ENCODE measurements at places on chromosomes 11 and 22.

DNA sequence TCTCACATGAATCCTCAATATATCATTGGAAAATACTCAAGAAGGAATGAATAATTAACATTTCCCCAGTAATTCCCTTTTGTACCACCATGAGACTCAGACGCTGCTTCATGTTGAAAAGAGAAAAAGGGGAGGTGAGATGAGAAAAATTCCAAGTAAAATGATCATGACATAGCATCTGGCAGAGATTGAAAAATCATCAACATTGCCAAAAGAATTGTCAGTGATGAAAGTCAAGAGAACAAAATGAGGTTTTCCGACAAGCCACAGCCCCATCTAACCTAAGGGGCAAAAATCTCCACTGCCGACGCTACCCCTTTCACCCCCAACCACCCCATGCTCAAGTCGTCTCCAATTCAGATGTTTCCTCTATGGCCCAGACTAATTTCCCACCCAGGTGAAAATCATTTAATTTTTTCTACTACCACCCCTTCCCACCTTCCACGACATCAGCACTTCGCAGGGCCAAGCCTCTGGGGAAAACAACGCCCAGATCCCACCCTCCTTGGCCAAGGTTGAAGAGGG is 1.2 kb downstream of the RAB6A start:
- no peak for DNase-seq
- peak overlapping the region; percentile 93 for H3K4me3 ChIP-seq
- H3K27me3 ChIP-seq: no peaks in the 10 kb centered on the region
- H3K4me1 ChIP-seq: peaks cover 44% of the 10 kb centered on the region
- H3K36me3 ChIP-seq: no peaks in the 10 kb centered on the region
- H3K27ac ChIP-seq: peak overlapping the region; percentile 89

DNA sequence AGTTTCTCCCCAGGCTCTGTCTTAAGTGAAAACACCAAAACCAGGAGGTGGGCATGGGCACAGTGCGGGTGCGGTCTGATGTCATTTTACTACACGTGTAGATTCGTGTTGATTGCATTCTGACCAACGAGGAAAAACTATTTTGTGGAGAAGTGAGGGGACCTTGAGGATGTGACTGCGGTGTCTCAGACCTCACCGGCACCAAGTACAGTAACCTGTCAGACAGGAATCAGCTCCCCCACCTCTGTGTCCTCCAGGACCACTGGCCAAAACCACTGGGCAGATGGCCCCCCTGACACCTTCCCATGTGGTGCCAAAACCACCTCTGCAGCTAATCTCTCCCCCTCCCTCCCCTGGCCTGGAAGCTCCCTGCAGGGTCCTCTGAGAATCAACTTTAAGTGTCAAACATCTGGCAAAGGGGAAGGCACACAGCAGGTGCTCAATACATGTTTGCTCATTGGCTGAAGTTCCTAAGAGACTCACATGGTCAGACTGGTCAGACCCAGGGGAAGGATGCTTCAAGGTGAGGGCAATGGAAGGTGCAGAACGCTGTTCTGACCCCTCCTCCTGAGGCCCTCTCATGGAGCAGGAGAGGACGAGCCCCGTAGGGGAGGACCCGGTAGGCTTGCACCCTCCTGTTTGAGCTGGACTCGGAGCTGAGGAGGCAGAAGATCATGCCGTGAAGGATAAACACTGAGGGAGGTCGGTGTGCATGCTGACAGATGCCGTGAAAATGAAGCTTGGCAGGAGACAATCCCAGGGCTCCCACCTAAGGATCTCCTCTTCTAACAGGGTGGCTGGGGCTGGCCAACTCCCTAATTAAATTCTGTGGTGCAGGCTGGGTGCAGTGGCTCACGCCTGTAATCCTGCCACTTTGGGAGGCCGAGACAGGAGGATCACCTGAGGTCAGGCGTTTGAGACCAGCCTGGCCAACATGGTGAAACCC is 129.9 kb downstream of the MPPED1 start:
- H3K36me3 ChIP-seq: no peaks in the 10 kb centered on the region
- H3K27ac ChIP-seq: no peak overlapping the region

- H3K27me3 ChIP-seq: no peaks in the 10 kb centered on the region
- no peak for DNase-seq
- no peaks in the 10 kb centered on the region for H3K36me3 ChIP-seq
- peaks cover 21% of the 10 kb centered on the region for H3K4me1 ChIP-seq
- H3K4me3 ChIP-seq: no peak overlapping the region
- no peak overlapping the region for H3K27ac ChIP-seq
Observed at GRCh38 chr11:96160732-96161306, 182.2 kb downstream of the MAML2 start.

DNA sequence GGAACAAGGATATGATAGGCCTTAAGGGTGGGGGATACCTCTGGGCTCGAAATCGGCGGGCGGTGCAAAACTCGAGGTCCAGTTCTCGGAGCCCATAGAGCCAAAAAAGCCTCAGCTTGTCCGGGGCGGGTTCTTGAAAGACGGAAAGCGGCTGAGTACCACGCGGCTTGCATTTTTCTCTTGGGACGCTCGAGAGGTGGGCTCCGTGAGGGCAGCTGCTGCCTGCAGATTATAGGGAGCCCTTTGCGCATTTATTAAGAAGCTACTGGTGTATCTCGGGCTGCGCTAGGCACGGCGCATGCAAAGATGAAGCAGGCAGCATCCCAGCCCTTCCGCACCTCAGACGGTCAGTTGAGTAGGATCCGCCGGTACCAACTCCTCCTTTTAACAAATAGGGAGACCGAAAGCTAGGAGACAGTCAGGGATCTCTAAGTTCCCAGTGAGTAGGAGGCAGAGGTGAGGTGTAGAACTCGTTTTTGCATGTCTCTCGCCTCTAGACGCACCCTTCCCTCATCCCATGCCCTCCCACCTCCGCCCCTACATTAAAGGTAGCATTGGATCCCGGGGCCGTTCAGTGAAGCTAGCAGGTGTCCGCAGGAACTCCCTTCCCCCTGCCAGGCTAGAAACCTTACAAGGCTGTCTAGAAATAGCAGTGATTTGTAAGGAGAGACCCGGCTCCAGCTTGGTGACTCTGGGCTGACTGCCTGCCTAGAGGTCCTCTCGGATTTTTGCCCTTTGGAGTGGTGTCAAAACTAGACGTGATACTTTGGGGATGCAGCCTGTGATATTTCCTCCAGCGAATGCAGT is 768 bp downstream of the LDHA start:
- peak overlapping the region; percentile 92 for H3K4me3 ChIP-seq
- peak overlapping the region; percentile 90 for H3K27ac ChIP-seq
- peaks cover 30% of the 10 kb centered on the region for H3K36me3 ChIP-seq

- H3K27me3 ChIP-seq: no peaks in the 10 kb centered on the region
- H3K27ac ChIP-seq: peak overlapping the region; percentile 67
- H3K4me1 ChIP-seq: peaks cover 5% of the 10 kb centered on the region
- DNase-seq: no peak
- peaks cover 60% of the 10 kb centered on the region for H3K36me3 ChIP-seq
Observed at GRCh38 chr11:73236205-73236765, 18.2 kb downstream of the P2RY2 start.

GRCh38 chr11:26715133-26715532 is 6.7 kb downstream of the SLC5A12 start:
- no peaks in the 10 kb centered on the region for H3K4me1 ChIP-seq
- no peaks in the 10 kb centered on the region for H3K36me3 ChIP-seq
- no peaks in the 10 kb centered on the region for H3K27me3 ChIP-seq

DNA sequence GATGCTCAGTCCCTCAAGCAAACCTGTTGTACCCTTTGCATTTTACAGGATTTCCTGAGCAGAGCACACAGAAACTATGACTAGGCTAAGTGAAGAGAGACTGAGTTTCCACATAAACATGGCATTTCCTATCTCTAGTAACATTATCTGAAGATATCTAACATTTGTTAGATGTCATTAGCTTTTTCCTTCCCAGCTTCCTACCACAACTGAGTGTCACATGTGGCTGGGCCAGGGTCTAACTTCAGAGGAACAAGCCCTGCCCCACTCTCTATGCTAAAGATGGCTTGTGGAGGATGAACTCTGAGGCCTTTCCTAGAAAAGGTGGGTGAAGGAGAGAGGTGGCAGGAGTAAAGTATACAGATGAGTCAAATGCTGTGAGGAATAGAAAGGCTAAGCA is 16.5 kb downstream of the C22orf42 start:
- H3K36me3 ChIP-seq: no peaks in the 10 kb centered on the region
- no peak overlapping the region for H3K27ac ChIP-seq
- peaks cover 63% of the 10 kb centered on the region for H3K4me1 ChIP-seq
- DNase-seq: no peak
- no peaks in the 10 kb centered on the region for H3K27me3 ChIP-seq

DNA sequence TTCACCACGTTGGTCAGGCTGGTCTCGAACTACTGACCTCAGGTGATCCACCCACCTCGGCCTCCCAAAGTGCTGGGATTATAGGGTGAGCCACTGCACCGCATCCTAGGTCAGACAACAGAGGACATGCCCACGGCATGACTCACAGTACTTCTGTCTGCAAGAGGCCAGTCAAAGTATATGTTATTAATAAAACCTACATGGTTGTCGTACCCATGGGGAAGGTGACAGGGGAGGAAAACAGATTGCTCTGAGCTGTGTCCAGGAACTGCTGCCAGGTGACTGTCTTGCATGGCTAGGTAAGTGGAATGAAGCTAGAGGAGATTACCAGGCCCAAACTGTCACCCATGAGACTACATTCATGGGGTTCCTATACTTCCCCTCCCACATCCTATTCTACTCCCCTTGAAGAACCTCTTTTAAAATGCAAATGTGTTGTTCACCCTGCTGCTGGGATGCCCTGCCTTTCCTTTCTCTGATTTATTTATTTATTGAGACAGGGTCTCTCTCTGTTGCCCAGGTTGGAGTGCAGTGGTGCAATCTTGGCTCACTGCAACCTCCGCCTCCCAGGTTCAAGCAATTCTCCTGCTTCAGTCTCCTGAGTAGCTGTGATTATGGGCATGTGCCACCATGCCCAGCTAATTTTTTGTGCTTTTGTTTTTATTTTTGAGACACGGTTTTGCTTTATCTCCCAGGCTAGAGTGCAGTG is 2.0 kb upstream of the NLRX1 start:
- no peak for DNase-seq
- H3K4me1 ChIP-seq: peaks cover 9% of the 10 kb centered on the region
- H3K27me3 ChIP-seq: no peaks in the 10 kb centered on the region

- H3K4me3 ChIP-seq: no peak overlapping the region
- H3K27me3 ChIP-seq: no peaks in the 10 kb centered on the region
- no peak for DNase-seq
- H3K4me1 ChIP-seq: no peaks in the 10 kb centered on the region
- H3K27ac ChIP-seq: no peak overlapping the region
Observed at GRCh38 chr11:129021295-129021694, 78.6 kb upstream of the TP53AIP1 start.

GRCh38 chr11:69386594-69387408 is 92.8 kb downstream of the MYEOV start:
- no peak overlapping the region for H3K27ac ChIP-seq
- H3K4me3 ChIP-seq: no peak overlapping the region
- DNase-seq: no peak
- H3K36me3 ChIP-seq: no peaks in the 10 kb centered on the region
- no peaks in the 10 kb centered on the region for H3K4me1 ChIP-seq
- H3K27me3 ChIP-seq: no peaks in the 10 kb centered on the region

DNA sequence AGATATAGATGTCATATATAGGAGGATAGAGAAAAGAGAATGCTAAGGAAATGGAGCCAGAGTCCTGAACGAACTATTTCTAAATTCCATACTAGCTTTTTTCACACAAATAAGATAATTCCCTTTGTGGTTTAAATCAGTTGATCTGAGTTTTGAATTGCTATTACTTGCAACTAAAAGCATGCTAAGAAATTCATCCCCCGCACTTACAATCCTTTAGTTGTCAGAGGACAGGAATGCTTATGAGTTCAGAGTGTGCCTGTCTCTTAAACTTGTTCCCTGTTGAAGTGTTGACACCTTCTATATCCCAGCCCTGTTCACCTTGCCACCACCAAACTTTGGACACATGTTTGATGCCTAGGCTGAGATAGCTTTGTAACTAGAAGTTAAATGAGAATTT is 406.2 kb downstream of the METTL15 start:
- no peak overlapping the region for H3K4me3 ChIP-seq
- DNase-seq: no peak
- no peaks in the 10 kb centered on the region for H3K27me3 ChIP-seq
- H3K36me3 ChIP-seq: no peaks in the 10 kb centered on the region
- no peak overlapping the region for H3K27ac ChIP-seq

GRCh38 chr11:487571-488021 is 19.4 kb downstream of the RNH1 start:
- no peaks in the 10 kb centered on the region for H3K27me3 ChIP-seq
- no peak for DNase-seq
- no peaks in the 10 kb centered on the region for H3K4me1 ChIP-seq
- no peak overlapping the region for H3K4me3 ChIP-seq

- no peaks in the 10 kb centered on the region for H3K27me3 ChIP-seq
- no peaks in the 10 kb centered on the region for H3K36me3 ChIP-seq
- H3K4me3 ChIP-seq: no peak overlapping the region
Observed at GRCh38 chr11:113563766-113564526, 88.7 kb upstream of the DRD2 start.

DNA sequence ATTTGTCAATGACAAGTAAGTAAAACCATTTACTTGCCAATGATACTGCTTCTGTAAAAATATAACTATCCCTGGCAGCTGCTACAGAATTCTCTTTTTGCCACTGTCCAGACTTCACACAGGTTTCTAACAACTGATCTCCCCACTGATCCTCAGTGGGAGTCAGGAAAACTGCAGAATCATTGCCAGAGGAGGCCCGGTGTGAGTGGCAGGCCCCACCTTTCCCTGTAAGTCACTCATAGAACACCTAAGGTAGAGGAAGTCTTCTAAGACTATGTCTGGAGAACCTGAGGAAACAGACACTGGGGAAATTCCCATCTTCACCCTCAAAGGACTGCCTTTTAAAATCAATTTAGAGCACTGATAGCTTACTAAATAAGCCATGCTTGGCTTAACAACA is 66.3 kb downstream of the ZC3H12C start:
- no peak for DNase-seq
- peaks cover 43% of the 10 kb centered on the region for H3K36me3 ChIP-seq
- no peak overlapping the region for H3K4me3 ChIP-seq
- H3K27ac ChIP-seq: peak overlapping the region; percentile 27
- H3K4me1 ChIP-seq: no peaks in the 10 kb centered on the region
- H3K27me3 ChIP-seq: no peaks in the 10 kb centered on the region

GRCh38 chr11:86507249-86507845 is 132.7 kb downstream of the CCDC81 start:
- no peaks in the 10 kb centered on the region for H3K36me3 ChIP-seq
- DNase-seq: no peak
- H3K4me1 ChIP-seq: peaks cover 9% of the 10 kb centered on the region
- H3K4me3 ChIP-seq: no peak overlapping the region

DNA sequence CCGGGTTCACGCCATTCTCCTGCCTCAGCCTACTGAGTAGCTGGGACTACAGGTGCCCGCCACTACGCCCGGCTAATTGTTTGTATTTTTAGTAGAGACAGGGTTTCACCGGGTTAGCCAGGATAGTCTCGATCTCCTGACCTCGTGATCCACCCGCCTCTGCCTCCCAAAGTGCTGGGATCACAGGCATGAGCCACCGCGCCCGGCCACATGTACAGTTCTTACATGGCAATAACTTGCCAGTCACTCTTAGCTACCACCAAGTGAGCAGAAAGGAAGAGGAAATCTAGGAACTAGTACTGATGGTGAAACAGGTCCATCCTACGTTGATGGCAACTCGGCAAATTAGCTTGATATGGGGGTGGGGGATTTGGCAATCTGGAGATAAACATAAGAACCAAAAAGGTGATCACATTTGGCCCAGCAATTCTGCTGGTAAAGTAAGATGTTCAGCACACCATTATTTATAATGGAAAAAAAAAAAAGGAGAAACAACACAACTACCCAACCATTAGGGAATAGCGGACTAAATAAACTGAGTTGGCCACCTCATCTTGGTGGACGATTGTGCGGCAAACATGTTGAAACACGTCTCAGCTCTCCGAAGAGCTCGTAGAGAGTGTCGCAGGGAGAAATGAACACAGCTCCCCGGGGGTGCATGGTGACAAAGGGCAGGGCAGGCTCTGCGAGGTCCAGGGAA is 5.3 kb downstream of the NLRP6 start:
- H3K27ac ChIP-seq: no peak overlapping the region
- H3K27me3 ChIP-seq: peaks cover 63% of the 10 kb centered on the region
- peaks cover 44% of the 10 kb centered on the region for H3K4me1 ChIP-seq
- H3K36me3 ChIP-seq: no peaks in the 10 kb centered on the region
